AG08396 (cell line): ENCODE measurements at places on chromosomes 12 and 14.
A peak's percentile ranks its signal among the peaks of the same experiment; 100 is the strongest.

GRCh38 chr14:54050759-54051158 is 94.1 kb upstream of the BMP4 start:
- DNase-seq = no peak

- DNase-seq = peak; percentile 67
These were observed 4.2 kb upstream of the AAAS start for GRCh38 chr12:53325511-53326061.

GRCh38 chr14:93533842-93534241 is 103.1 kb downstream of the UNC79 start:
- no peak for DNase-seq

DNA sequence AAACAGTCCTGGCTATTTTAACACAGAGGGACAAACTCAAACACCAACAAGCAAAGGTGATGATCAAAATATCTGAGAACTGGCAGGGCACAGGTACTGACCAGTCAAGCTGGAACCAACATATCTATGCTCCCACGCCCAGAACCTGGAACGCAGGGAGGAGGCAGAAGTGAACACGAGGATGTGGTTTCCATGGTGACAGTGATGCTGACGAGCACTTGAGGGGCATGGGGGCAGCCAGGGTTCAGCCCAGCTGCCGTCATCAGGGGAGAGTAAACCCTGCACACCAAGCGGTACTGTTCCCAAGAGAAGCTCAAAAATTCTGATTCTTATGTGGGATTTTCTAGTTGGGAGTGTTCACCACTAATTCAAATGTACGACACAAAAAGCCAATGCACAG is 113.6 kb upstream of the SFSWAP start:
- no peak for DNase-seq

- no peak for DNase-seq
These were observed 59.1 kb upstream of the SLC6A13 start for GRCh38 chr12:321606-322326.

GRCh38 chr12:128914908-128915563 is 61.8 kb downstream of the GLT1D1 start:
- no peak for DNase-seq

DNA sequence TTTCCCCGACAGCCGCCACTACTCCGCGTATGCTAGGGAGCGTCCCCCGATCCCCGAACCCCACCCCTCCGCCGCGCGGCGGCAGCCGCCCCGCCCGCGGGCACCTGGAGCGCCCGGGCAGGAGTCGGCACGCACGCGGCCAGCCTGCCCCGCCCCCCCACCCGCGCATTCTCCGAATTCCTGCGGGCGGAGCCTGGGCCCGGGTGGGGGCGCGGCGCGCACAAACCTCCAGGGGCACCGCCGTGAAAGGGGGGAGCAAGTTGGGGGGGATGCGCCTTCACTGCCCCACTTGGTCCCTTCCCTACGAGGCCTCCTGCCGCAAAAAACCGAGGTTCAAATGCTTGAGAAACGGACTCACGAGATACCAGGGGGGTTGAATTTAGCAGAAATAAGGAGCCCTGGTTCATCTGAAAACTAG is 1.7 kb downstream of the AJUBA start:
- DNase-seq = peak; percentile 88

DNA sequence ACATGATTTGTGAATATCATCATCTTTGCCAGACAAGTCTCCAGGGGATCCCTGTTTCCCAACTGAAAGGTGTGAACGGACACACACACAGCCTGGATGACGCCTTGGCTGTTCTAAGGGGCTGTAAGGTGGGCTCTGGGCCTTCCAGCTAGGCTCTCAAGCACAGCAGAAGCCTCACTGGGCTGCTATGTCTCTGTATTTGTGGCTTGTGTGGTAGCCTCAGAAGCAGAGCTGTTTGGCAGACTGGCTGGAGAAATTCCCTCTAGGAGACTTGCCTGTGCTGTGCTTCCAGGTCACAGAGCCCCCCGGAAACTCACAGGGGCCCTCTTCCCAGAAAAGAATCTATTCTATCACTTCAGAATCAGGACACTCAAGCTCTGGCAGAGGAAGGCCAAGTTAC is 21.4 kb downstream of the OTUB2 start:
- no peak for DNase-seq

DNA sequence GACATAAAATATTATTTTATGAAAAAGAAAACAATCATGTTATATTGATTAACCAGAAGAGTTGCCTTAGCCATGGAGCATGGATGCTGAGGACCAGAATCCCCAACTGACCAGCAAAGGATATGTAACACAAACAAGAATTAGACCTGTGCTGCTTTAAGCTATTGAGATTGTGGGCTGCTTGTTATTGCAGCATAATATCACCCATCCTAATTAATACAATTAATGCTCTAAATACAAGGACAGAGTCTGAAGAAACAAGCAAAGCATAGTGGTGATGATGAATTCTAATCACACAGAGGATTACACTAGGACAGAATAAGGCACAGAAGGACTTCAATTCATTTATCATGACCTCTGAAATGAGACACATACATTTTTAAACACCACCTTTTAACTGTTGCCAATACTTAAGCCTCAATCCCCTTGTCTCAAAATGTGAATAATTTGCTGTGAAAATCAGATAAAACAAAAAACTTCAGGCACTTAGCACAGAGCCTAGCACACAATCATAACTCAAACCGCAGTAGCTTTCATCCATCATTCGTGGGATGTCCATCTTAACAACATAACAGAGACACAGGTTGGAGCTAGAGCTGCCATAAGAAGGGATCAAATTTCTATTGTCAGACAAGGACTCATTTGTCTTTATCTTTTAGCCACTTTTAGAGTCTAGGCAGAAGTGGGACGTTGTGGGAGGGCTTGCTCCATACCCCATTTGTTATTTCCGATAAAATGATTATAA is 449.6 kb upstream of the DCN start:
- DNase-seq = no peak

GRCh38 chr14:68020999-68021663 is 201.6 kb downstream of the RAD51B start:
- DNase-seq = no peak

DNA sequence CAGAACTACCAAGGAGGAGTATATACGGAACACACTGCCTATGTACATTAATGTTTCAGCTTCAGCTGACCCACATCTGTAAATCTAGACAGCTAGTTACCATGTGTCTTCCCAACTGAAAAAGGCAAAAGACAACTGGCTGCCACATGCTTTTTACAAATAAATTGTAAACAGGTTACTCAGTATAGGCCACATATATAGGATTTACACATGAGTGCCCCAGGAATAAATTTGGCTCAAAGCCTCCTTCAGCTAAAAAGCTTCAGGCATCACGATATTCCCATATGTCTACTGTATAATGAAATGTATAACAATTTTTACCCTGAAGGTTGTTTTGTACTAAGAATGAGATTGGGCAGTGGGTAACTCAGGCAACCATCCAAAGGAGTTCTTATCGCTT is 175.9 kb upstream of the BMP4 start:
- no peak for DNase-seq

- no peak for DNase-seq
These were observed 18.7 kb upstream of the KIF26A start for GRCh38 chr14:104119488-104120251.

DNA sequence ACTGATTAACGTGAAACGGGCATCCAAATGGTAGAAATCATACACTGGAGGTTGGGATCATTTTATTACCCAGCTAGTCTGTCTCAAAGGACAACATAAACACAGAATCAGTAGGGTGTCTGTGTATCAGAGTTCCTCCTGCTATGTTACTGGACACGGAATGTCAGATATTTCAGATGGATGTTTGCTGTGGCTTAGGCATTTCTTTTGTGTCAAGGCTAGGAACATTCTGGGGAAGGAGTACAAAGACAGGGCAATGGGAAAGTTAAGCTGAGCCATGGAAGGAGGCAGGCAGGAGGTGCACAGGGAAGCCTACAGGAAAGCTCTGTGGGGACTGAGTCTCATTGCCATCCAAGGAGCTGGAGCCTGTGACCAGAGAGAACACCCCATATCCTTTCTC is 254.6 kb downstream of the C12orf75 start:
- DNase-seq = no peak

GRCh38 chr12:57242691-57243454 is 8.1 kb downstream of the STAC3 start:
- DNase-seq = peak; percentile 41

GRCh38 chr12:124837958-124838803 is 25.5 kb downstream of the SCARB1 start:
- peak; percentile 92 for DNase-seq

- no peak for DNase-seq
These were observed 21.3 kb upstream of the STRN3 start for GRCh38 chr14:31047503-31047902.

GRCh38 chr14:89386212-89386886 is 30.7 kb downstream of the FOXN3 start:
- DNase-seq = no peak

- no peak for DNase-seq
These were observed 188.4 kb upstream of the OTX2 start for GRCh38 chr14:56998728-56999127.

DNA sequence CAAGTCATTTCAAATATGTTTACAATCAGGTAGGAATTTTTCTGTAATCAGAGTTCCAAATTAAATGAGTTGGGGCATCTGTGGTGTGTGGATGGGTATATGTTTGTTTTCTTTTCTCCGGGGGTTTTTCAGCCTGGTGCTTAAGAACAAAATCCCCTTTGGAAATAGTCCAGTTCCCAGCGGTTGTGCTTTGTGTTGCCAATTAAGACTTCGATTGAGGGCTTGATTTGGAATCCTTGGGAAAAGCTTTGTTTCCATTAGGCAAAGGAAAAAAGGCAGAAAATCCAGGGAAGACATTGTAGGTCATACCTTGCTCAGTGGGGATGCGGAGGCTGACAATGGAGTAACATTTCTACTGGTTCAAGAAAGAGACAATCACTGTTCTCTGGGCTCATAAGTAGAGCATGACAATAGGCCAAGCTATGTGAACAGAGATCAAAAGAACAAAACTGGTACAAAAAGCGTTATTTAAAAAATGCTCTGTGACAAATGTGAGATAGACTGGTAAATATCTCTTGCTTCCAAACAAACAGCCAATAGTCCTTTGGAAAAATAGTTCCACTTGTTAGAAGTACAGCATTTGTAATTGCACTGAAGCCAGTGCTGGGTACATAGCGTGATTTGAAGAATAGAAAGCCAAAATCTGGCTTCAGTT is 79.7 kb downstream of the EML1 start:
- DNase-seq = no peak

GRCh38 chr12:59365133-59365532 is 230.7 kb upstream of the SLC16A7 start:
- no peak for DNase-seq

GRCh38 chr12:119079530-119079929 is 98.2 kb downstream of the SRRM4 start:
- no peak for DNase-seq

- DNase-seq = no peak
These were observed 16.7 kb upstream of the TMEM233 start for GRCh38 chr12:119576915-119577314.
